Posterior cingulate gyrus (tissue), 11 donors: ENCODE measurements at places on chromosomes 13 and 19.
A peak's percentile ranks its signal among the peaks of the same experiment; 100 is the strongest.

DNA sequence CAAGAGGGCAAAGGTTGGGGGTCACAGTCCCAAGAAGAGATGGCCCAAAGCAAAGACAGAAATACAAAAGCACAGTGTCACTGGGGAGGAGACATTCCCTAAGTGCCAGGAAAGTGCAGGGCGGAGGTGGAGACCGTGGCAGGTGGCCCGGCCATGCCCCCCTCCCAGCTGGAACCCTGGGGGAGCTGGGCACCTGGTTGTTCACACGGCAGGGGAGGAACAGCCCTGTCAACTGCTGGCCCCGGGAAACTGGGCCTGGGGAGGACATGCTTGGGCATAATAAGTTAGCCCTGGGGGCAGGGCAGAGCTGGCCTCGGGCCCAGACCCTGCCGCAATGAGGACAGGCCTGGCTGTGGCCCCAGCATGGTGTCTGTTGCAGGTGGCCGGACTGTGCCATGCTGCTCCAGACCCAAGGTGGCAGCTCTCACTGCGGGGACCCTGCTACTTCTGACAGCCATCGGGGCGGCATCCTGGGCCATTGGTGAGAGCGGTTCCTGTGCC is 7.4 kb downstream of the HPN start:
- DNase-seq, result peak; percentile 75

DNA sequence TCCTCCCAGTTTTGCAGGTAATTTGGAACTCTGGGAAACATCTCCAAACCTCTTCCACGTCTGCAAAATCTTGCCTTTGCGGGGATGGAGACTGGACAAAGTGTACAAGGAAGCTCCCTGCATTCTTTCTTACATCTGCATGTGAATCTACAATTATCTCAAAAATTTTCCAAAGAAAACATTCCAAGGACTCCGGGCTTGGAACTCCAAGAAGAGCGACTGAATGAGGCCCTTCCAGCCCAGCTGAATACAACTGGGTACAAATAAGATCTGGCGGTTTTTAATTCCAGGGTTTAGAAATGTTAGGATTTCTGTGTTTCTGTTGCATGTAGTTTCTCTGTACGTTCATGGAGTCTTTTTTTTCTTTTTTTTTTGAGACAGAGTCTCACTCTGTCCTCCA is 28.5 kb downstream of the EXOC3L2 start:
- no peak for DNase-seq

GRCh38 chr19:804419-805165 is 7.3 kb downstream of the PTBP1 start:
- no peak for DNase-seq

DNA sequence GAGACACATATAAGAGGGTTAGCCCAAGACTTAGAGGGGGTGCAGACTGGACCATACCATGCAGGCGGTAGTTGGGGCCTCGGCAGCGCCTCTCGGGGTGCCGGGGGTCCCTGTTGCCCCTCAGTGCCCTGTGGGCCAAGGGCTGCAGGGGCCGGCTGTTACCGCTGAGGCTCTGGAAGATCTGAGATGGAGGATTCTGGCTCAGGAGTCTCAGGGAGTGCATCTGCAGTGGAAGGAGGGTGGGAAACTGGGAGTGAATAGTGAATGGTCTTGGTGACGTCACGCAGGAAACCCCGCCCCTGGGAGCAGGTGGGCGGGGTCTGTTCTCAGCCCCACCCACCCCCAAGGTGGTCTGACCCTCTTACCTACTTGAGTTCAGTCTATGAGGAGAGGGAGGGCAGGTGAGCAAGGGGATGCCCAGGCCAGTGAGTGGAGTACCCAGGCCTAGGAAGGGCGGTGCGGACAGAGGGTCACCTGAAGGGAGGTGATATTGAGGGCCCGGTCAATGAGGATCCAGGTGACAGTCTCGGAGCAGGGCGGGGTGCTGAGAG is 1.7 kb upstream of the DBP start:
- no peak for DNase-seq

DNA sequence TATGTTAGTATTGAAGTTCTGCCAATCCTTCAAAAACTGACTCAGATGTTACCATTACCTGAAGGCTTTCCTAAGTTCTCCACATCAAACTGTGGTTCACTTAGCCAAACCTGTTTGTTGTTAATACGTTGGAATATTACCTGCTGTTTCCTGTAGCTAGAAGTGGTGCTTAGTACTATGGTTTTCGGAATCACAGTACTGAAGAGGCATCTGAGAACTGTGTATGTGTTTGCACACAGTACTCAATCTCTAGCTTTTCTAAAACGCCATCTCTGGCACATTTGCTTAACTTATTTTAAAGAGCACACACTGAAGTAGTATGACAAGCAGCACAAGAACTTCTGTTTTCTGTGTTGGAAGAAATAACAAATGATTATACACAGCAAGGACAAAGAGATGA is 248.2 kb downstream of the SHISA2 start:
- no peak for DNase-seq

DNA sequence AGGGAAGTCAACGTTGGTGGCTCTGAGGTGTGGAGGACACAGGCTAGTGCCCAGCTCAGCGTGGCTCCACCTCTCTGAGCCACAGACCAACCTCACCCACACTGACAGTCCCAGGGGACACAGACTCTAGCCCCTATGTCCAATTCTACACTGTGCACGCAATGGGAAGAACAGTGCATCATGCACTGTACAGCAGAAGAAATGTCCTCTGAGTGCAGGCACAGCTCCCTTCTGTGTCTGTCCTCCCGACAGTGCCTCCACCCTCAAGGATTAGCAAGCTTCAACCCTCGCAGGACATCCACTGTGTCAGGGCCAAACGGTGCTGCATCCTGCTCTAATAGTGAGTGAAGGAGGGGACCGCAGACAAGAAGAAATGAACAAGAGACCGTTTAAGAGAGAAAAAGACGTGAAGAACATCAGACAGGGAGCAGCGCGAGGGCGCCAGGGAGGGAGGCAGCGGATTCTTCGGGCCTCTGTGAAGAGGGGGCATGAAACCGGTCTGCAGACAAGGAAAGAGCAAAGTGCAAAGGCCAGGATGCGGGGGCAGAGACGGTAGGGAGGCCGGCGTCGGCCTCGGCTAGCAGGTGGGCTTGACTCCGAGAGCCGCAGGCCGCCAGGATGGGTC is 681 bp downstream of the ZNF837 start:
- DNase-seq, result no peak

DNA sequence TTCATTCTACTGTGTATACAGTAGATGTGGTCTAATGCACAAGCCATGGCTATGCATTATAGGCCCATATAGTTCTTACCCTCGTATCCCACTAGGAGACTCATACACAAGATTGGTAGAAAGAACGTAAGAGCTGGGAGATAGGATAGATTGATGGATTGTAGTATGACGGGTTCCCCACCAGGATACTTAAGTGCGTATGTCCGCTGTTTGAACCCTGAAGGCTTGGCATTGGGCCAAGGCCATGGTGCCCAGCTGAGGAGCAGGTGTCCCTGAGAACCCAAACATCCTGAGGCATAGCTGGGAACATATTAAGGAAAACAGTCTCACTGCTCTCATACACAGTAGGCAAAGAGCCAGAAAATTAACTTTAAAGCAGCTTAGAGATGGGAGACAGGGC is 617.5 kb upstream of the KLF12 start:
- no peak for DNase-seq

DNA sequence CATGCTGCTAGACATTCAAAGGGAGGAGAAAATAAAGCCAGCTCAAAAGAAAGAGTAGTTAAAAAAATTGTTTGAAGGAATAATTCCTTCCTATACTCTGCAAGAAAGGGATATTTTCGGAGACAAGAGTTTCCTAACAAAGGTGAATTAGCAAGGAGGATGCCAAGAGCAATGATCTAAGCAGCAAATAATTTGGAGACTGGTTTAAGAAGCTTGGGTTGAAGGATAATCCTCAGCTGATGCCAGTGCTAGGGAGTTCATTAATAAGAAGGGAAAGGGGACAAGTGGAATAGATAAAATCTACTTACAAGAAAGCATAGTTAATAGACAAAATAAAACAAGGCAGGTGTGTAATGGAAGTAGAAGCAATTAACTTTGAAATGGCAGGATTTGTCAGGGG is 372.3 kb downstream of the NDFIP2 start:
- no peak for DNase-seq

DNA sequence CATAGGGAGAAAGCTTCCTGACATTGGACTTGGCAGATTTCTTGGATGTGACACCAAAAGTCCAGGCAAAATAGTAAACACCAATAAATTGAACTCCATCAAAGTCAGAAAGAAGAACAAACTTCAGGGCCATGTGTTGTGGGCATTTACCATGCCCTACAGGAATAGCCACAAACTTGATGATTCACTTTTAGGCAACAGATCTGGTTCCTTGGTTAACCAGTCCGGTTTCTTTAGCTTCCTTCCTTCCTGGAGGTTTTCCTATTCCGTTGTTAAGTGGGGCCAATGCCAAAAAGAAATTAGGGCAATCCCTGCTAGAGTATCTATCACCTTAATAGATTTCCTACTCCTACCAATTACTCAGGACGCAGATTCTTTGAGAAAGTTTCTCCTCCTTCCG is 25.2 kb downstream of the IGFL1 start:
- DNase-seq, result no peak

GRCh38 chr19:3270902-3271301 is 46.4 kb downstream of the CELF5 start:
- DNase-seq, result peak; percentile 76

DNA sequence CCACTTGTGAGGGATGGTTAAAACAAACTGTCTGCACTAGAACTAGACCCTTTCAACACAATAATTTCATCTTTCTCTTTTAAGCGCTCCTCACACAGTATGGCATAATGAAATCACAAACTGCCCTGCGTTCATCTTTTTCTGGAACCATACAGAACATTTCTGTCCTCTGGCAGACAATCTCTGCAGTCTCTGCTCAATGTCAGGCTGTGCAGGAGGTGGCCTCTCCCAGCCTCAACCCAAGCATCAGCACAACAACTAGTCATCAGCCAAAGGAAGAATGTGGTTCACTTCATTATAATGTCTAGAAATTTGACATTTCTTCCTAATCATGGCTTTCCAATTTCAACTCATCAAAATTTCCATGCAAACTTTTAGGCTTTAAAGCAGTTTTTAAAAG is 125.1 kb upstream of the STARD13 start:
- DNase-seq, result no peak

- no peak for DNase-seq
These were observed 40.2 kb downstream of the KCNRG start for GRCh38 chr13:50055454-50055853.

- DNase-seq, result no peak
These were observed 139.0 kb downstream of the RAP2A start for GRCh38 chr13:97573011-97573410.

DNA sequence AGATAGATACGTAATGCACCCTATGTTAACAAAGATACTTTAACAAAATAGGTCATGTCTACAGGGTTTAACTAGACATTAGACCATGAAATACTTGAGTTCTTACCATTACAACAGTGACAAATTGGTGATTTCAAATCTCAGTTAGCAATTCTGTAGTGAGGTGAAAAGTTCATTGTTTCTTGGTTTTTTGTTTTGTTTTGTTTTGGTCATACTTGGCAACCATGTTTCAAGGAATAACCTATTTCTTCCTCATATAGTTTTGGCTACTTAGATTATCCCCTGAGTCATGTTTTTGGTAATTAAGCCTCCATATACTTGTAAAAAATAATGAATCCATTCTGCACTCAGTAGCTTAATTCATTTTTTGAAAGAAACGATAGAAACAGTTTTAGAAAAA is 1200.4 kb downstream of the DIAPH3 start:
- no peak for DNase-seq

- DNase-seq, result peak; percentile 58
These were observed 62.1 kb downstream of the KLF2 start for GRCh38 chr19:16386619-16387240.

DNA sequence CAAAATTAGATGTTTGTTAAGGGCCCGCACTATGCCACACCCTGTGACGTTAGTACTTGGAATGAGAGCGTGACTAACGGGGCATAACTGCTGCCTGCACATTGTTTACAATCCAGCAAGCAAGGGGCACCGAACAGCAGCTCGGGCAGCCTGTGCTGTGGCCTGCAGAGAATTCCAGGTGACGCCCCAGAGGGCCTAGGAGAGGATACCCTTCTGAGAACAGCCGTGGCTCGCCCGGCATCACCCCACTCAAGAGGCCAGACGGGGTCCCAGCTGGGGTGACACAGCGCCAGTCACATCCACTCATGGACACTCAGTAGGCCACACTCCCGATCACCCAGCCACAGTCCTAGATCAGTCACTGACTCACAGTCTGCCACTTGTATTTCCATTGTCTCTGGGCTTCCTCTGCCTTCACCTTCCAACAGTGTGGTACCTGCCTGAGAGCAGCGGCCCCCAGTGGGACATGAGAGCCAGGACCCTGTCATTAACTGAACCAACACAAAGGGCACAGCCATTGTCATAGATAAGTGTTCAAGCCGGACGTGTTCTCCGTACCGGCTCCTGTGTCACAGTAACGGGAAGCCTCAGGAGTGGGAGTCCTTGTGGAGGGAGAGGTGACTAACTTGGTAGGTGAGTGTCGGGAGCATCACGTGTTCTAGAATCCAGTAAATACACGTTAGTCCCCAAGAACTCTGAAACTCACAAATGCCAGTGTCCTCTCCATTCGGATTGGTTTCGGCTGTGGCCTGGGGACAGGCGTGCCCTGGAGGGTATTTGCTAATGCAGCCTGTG is 7.5 kb downstream of the ZNF331 start:
- no peak for DNase-seq

DNA sequence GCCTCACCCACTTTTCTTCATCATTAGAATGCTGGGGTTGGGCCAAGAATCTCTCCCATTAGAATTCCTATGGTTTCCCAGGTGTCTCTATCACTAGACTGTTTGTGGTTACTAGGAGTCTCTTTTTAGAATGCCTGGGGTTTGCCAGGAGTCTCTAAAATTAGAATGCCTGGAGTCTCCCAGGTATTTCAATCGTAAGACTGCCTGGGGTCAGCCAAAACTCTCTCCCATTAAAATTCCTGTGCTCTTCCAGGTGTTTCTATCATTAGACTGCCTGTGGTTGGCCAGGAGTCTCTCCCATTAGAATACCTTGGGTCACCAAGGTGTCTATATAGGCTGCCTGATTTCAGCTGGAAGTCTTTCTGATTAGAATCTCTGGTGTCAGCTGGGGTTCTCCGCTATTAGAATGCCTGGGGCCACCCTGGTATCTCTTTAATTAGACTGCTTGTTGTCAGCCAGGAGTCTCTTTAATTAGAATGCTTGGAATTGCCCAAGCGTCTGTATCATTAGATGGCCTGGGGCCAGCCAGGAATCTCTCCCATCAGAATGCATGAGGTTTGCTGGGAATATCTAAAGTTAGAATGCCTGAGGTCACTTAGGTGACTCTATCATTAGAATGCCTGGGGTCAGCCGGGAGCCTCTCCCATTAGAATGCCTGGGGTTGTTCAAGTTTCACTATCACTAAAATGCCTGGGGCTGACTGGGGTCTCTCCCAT is 1479.2 kb downstream of the UQCRFS1 start:
- no peak for DNase-seq

DNA sequence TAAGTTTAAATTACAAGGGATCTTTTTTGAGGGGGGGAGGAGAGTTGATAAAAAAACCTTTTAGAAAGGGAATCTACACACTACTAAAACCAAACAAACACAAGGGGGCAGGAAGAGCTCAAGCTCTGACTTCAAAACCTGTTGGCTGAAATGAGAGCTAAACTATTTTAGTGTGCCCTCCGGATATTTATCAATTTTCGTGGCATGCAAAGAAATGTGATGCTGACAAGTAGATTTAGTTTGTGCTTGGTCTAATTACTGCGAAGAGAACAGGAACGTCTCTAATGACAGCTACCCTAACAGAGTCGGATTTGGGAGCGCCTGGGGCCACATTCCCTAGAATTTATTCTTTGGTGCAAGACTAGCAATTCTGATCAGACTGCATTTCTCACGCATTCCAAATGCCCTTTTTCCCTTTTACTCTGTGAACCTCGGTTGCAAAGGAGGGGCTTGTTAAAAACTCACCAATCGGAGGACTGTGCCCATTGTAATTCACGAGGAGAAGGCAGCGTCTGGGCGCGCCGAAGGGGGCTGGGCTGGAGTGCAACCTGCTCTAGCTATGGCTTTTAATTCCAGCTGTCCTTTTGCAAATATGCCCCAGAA is 802 bp upstream of the FREM2 start:
- no peak for DNase-seq
